ENCODE measurements at places on chromosomes 16 and 17. TPM values are rescaled to one million over a fixed set of nuclear protein-coding genes. Genes with fewer than 3 reads are reported as not detected.

- DNase-seq, result no peak
Observed at GRCh38 chr17:75897160-75898019, 639 bp upstream of the TRIM65 start.

DNA sequence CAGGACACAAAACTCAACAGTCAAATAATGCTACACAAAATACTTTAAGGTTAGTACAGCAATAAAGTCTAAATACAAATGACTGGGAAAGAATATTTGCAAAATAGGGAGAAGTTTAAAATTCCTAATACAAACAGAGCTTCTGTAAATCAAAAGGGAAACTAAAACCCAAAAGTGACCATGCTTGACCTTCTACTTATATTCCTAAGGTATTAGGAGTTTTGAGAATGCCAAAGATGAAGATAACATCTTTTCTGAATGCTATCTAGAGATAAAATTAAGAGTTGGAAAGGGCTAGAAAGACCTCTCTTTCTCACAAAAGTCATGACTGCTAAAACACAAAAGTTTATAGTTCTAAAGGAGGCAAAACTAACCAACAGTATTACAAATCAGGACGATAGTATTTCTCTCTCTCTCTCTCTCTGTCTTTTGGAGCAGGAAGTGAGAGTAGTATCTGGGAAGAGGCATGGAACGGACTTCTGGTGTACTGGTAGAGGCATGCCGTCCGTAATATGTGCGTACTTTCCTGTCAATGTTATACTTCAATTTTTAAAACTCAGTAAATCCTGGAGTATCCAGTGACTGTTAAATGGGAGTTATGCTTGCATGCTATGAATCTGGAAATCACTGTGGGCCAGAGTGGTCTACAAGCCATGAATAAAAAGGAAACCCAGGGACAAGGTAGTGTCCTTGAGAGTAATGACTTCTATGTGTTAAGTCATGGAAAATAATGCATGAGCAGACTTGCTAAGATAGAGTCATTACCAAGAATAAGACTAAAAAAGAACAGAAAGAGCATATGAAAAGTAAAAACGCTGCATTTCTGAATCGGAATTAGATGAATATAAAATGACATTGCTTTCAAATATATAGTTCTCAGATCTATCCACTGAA, 49.7 kb upstream of the ANKFY1 start:
- no peak for DNase-seq

DNA sequence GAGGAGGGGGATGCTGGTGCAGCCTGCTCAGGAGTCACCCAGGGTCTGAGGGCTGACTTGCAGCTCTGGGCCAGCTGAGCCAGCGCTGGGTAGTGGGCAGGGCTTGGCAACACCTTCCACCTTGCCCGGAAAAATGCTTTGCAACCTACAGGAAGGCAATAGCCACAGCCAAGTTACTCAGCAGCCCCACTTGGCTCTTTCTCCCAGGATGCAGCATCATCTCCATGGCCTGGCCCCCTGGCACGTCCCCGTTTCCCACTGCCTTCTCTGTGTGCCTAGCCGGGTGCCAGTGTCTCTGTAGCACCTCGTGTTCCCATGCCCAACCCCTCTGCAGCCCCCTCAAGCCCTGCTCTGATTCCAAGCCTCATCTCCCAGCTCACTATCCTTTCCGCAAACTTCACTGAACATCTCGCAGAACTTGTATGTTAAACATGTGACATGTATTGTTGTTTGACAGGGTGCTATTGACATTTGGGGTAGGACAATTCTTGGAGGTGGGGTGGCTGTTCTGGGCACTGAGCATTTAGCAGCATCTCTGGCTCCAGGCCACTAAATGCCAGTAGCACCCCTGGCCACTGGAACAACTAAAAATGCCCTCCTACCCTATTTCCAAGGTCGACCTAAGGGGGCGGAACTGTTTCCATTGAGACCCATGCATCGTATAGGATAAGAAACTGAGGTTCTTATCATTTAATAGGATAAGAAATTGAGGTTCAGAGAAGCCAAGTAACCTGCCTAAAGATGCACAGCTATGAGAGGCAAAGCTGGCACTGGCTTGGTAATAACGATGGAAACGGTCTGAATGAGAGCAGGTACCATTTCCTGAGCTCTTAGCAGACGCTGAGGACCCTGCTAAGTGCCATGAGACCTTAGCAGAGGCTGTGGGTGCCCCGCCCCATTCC, 12.2 kb downstream of the DEXI start:
- no peak for DNase-seq

DNA sequence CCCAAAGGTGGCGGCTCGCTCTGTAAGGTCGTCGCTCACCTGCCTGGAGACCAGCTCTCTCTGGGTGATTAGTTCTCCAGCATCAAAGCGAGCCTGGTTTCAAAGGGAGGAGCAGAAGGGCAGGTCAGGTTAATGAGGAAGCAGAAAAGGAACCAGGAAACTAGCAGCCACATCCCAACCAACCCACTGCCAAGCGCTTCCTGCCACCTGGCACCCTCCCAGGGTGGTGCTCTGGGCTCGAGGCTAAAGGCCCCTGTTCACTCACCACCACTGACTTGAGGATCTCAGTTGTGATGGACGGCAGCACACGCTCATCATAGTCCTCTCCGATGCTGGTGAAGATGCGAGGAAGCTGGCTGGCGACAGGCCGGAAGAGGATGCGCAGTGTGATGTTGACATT, 5.6 kb downstream of the PHB1 start:
- DNase-seq, result no peak

GRCh38 chr17:77106874-77107358, 33.9 kb upstream of the SEC14L1 start:
- no peak for DNase-seq

DNA sequence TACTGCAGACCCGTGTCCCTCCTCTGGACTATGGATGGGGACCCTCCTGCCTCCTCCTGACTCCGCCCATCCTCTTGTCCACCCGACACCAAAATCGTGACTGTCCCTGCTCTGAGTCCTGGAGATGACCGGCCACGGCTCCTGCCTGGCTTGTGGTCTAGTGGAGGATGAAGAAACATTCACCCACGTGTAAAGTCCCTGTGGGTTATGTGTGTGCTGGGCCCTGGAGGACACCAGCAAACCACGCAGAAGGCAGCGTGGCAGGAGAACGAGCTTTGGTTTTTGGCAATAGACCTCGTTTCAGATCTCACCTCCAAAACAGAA, 11.9 kb downstream of the SPNS2 start:
- DNase-seq, result no peak

- DNase-seq, result no peak
Observed at GRCh38 chr17:80817321-80817845, 174.3 kb upstream of the CHMP6 start.

GRCh38 chr17:390025-390424, 37.4 kb upstream of the RPH3AL start:
- no peak for DNase-seq

DNA sequence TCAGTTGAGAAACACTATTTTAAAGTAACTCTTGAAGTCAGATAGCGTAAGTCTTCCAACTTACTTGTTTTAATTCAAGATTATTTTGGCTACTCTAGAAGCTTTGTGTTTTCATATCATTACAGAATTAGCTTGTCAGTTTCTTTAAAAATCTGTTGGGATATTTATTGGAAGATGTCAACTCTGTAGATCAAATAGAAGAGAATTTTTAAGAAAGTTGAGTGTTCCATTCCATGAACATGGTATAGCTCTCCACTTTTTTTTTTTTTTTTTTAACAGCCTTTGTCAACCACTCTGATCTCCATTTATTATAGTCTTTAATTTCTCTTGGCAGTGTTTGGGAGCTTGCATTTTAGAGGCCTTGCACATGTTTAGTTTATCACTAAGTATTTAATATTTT, 28.7 kb downstream of the NLK start:
- DNase-seq, result no peak

- peak; percentile 65 for DNase-seq
Observed at GRCh38 chr17:794876-795275, 12.7 kb downstream of the MRM3 start.

GRCh38 chr16:65833171-65833871, 533.2 kb upstream of the CDH5 start:
- DNase-seq, result no peak

GRCh38 chr17:39080421-39081078, 70.9 kb downstream of the PLXDC1 start:
- DNase-seq, result no peak

DNA sequence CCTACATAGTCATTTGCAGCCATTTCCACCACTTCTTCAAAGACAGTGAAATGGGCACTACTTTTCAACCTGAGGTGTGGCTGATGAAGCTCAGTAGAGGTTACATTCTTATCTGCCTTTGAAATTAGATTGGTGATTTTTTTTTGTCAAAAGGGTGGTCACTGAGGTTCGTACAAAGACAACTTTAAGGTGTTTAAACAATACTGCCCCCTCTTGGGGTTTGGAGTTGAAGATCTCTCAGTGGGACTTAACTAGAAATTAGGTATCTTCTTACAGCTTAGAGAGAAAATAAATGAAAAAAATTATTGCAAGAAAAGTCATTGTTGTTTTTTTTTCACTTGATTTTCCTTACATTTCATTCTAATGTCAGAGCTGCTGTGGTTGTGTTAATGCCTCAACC, 713.2 kb downstream of the CDH11 start:
- no peak for DNase-seq

- DNase-seq, result no peak
Observed at GRCh38 chr16:2486645-2487516, 12.0 kb downstream of the TBC1D24 start.

- no peak for DNase-seq
Observed at GRCh38 chr16:71338193-71338592, 20.3 kb upstream of the CALB2 start.

GRCh38 chr16:85173146-85173980, 61.1 kb upstream of the CIBAR2 start:
- DNase-seq, result no peak

DNA sequence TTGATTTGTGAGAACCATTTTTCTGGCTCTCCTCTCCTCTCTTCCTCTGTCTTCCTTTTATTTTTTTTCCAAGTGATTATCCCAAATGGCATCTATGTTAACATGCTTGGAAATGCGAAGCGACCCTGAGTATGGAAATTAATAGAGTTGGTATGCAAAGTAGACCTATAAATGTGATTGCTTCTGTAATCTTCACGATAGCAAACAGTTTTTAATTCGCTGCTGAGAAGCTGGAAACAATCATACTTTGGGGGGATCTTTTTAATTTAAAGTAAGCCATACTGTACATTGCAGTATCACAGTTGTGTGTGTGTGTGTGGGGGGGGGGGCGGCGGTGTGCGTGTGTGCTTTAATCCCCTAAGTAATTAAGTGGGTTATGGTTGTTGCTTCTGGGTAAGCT, 233.3 kb downstream of the CDH13 start:
- no peak for DNase-seq

DNA sequence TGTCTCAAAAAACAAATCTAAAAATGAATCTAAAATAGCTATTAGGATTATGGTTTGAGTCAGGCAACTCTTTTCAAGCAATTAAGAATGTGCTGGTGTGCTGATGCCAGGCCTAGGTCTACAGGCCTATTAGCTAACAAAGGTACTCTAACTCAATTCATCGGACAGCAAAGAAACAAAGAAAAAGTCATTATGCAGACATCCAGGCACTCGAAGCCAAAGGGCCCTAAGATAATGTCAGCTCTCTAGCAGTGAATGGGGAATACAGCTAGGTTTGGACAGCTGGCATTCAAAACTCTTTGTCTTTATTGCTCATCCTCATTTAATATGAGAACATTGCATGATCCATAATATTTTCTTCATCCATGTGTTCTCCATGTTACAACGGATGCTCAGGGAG, 108.5 kb downstream of the TMEM114 start:
- no peak for DNase-seq

DNA sequence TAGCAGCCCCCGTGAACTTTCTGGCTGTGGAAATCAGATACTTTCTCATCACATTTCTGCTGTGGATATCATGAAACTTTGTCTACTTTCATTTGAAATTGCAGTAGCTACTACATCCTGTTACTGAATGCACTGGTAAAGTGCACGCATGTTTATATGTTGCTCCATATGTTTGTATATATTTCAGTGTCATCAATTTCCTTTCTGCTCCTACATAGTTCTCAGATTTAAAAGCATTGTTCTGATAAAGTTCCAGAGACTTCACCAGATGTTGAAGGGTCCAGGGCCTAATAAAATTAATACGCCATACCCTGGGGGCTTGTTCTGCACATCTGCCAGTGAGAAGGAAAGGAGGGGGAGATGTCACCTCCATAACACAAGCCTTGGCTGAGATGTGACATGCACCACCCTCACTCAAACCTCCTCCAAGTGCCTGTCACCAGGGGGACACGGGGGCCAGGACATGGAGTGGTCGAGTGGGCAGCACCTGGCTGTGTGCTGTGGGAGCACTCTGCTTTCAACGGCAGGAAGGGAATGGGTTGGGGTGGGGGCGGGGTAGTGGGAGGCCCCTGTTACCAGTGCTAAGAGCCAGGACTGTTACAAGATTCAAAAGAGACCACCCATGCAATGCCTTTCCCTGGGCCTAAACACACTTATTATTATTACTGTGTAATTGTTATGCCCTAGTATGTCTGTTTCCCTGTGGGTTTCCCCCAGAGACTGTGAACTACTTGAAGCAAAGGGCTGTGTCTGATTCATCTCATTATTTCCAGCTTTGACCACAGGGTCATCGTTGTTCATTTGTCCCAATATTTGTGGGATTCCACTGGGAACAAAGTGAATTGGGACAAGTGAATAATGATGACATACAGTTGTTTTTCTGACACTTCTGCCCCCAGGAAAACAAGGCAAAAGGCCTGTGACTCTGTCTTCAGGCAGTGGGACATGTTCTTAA, 193.4 kb downstream of the FOXL1 start:
- DNase-seq, result no peak

DNA sequence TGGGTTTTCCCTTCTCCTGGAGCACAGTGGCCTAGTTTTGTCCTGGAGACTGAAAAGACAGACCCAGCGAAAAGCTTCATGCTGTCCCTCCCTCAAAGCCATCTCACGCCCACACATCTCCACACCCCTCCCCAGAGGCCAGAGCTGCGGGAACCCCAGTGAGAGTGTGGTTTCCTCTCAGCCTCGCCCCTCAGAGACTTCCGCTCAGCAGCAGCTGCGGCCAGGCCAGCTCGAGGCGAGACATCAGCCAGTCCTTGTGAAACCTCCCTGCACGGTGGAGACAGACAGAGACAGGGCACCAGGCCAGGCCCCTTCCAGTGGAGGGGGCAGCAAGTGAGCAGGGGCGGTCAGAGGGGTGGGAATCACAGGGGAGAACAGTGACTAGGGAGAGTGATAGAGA, 77.0 kb upstream of the TNRC6C start:
- DNase-seq, result peak; percentile 52

GRCh38 chr16:87252269-87252970, 64.8 kb downstream of the C16orf95 start:
- no peak for DNase-seq

GRCh38 chr17:35709874-35710273, 21.6 kb upstream of the RASL10B start:
- DNase-seq, result no peak

GRCh38 chr16:70270176-70270575, 18.4 kb upstream of the EXOSC6 start:
- DNase-seq, result no peak

- peak; percentile 77 for DNase-seq
Observed at GRCh38 chr16:4307215-4308037, 8.4 kb upstream of the GLIS2 start.

GRCh38 chr17:55225237-55225636, 39.5 kb upstream of the HLF start:
- no peak for DNase-seq

HOXB6 gene
- 4.2 TPM for total RNA-seq

KRTAP1-1 gene
- total RNA-seq, result not detected

PDIA2 gene
- total RNA-seq, result 3.2 TPM

SKAP1 gene
- not detected for total RNA-seq

TPSAB1 gene
- total RNA-seq, result 26.0 TPM

GSE1 gene
- total RNA-seq, result 72.6 TPM

CCL7 gene
- 1.3 TPM for total RNA-seq

RNF222 gene
- total RNA-seq, result 0.56 TPM

UNC13D gene
- 36.0 TPM for total RNA-seq

MYO1C gene
- total RNA-seq, result 226 TPM

TPSG1 gene
- 0.54 TPM for total RNA-seq

WFDC1 gene
- total RNA-seq, result 4.6 TPM

OTOP2 gene
- total RNA-seq, result not detected

Measured in thoracic aorta (tissue), 2 donors.